CD4-positive, alpha-beta memory T cell (primary cell): ENCODE measurements at places on chromosomes 2 and 18.
A peak's percentile ranks its signal among the peaks of the same experiment; 100 is the strongest.

GRCh38 chr18:23403310-23403709, 49.8 kb upstream of the RIOK3 start:
- no peaks in the 10 kb centered on the region for H3K4me1 ChIP-seq
- no peaks in the 10 kb centered on the region for H3K27me3 ChIP-seq
- H3K4me3 ChIP-seq = no peak overlapping the region
- H3K36me3 ChIP-seq = no peaks in the 10 kb centered on the region
- DNase-seq = no peak
- H3K27ac ChIP-seq = no peak overlapping the region

DNA sequence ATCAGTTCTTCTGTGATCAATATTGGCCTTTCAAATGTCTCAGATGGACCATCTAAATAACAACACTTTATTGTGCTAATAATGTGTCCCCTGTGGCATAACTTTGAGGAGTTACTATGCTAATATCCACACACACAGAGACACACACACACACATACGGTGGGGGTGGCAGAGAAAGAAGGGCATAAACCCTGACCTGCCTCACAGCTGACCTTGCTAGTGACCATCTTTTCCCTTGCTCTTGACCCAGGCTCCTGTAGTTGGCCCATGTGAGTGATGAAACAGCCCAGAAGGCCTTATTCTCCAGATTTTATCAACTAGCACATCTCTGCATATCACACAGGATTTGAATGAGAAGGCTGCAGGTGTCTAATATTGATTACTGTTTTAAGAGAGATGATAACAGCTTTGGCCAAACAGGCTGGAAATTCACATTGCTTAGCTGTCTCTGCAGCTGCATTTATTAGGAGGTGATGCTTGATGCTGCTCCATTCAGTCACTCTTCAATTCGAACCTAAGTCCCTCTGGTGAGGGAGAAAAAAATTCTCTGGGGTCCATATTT, 176.4 kb downstream of the ACTR3 start:
- no peak overlapping the region for H3K27ac ChIP-seq
- H3K36me3 ChIP-seq = no peaks in the 10 kb centered on the region
- no peaks in the 10 kb centered on the region for H3K4me1 ChIP-seq

- no peak overlapping the region for H3K27ac ChIP-seq
- no peaks in the 10 kb centered on the region for H3K4me1 ChIP-seq
- H3K4me3 ChIP-seq = no peak overlapping the region
- H3K36me3 ChIP-seq = no peaks in the 10 kb centered on the region
- no peak for DNase-seq
Measured at GRCh38 chr2:53672881-53673522, 94.6 kb upstream of the CHAC2 start.

DNA sequence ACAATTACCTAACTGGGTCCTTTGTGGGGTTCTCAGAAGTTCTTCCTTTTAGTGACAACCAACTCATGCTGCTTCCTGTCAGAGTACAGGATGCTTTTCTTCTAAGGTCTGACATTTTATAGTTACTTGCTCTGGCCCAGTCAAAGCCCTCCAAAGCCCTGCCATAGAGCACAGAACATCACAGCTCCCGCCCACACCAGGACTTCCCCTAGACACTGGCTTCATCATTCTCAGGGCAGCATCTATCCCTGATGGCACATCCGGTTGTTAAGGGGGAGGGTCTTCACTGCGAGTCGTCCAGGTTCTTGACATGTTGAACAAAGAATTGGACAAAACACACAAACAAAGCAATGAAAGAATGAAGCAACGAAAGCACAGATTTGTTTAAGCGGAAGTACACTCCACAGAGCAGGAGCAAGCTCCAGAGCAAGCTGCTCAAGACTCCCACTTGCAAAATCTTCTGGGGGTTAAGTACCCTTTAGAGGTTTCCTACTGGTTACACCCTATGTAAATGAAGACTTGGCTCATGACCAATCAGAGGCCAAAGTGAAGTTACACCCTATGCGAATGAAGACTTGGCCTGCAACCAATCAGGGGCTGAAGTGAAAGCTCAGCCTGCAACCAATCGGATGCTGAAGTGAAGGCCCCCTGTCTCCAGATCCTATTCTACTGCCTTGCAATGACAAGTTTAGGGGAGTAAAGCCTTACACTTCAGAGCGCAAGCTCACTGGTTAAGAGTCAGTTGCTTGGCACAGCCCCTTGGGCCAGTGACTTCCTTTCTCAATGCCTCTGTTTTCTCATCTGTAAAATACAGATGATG, 79.0 kb downstream of the HDAC4 start:
- H3K36me3 ChIP-seq = no peaks in the 10 kb centered on the region
- H3K4me1 ChIP-seq = peaks cover 59% of the 10 kb centered on the region
- no peaks in the 10 kb centered on the region for H3K27me3 ChIP-seq
- H3K27ac ChIP-seq = peak overlapping the region; percentile 51
- DNase-seq = peak; percentile 55

DNA sequence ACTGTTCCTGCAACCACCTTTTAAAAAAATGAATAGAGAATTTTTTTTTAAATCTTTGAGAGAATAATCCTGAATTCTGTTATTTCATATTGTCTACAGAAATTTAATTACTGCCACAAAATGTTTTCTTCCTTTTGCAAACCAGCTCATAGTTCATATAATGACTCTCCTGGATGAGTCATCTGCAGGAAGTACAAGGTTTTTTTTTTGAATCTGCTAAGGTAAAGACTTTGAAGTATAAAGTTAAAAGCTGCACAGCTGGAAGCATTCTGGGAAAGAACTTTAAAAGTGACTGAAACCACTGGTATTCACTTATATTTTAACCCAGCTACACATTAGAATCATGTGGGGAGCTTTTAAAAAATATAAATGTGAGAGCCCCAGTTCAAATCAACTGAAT, 25.4 kb downstream of the SESTD1 start:
- no peak overlapping the region for H3K4me3 ChIP-seq
- H3K36me3 ChIP-seq = no peaks in the 10 kb centered on the region
- H3K27me3 ChIP-seq = no peaks in the 10 kb centered on the region
- DNase-seq = no peak
- H3K4me1 ChIP-seq = peaks cover 18% of the 10 kb centered on the region
- H3K27ac ChIP-seq = no peak overlapping the region

DNA sequence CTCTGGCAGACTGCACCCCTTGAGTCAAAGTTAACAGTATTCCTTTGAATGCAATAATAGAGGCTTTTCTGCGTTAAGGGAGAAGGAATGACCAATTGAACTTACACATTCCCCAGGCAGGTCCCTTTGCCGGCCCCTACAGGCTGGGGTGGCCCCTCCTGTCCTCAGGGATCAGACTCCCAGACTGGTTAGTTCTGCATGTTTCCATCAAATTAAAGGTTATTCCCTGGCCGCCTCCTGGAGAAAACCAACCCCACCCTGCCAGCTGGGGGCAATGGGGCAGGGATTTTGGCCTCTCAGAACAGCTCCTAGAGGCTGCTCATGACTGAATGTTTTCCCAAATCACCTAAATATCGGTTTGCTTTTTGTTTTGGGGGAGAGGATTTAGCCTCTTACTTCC, 199.6 kb downstream of the MGAT5 start:
- H3K4me1 ChIP-seq = no peaks in the 10 kb centered on the region
- peaks cover 2% of the 10 kb centered on the region for H3K36me3 ChIP-seq
- H3K27me3 ChIP-seq = no peaks in the 10 kb centered on the region
- no peak overlapping the region for H3K4me3 ChIP-seq

DNA sequence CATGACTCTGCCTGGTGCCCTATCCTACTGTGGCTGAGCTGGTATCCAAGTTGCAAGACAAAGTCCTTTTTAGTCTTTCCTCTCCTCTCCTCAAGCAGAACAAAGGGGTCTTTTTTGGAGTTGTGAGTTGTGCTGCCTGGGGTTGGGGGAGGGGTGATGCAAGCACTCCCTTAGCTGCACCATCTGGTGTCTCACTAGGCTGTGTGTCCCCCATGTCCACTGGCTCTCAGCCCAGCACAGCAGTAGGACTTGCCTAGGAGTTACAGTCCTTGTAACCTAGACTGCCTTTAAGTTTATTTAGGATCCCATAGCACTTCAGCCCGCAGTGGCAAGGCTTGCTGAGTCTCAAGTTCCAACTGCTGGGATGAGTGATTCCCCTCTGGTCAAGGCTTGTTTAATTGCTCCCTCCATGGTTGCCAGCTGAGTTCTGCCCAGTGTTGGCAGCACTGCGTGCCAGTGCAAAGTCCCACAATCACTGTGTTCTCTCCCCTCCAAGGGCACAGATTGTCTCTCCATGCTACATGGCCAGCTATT, 13.2 kb upstream of the ILKAP start:
- H3K36me3 ChIP-seq = no peaks in the 10 kb centered on the region
- no peak for DNase-seq
- H3K4me3 ChIP-seq = no peak overlapping the region
- no peak overlapping the region for H3K27ac ChIP-seq
- no peaks in the 10 kb centered on the region for H3K4me1 ChIP-seq
